ENCODE measurements at places on chromosomes 4 and X.

- no peak for DNase-seq
These were observed 21.3 kb downstream of the MAPK10 start for GRCh38 chr4:86338521-86338920.

GRCh38 chr4:30789219-30789671, 69.1 kb downstream of the PCDH7 start:
- DNase-seq, result no peak

DNA sequence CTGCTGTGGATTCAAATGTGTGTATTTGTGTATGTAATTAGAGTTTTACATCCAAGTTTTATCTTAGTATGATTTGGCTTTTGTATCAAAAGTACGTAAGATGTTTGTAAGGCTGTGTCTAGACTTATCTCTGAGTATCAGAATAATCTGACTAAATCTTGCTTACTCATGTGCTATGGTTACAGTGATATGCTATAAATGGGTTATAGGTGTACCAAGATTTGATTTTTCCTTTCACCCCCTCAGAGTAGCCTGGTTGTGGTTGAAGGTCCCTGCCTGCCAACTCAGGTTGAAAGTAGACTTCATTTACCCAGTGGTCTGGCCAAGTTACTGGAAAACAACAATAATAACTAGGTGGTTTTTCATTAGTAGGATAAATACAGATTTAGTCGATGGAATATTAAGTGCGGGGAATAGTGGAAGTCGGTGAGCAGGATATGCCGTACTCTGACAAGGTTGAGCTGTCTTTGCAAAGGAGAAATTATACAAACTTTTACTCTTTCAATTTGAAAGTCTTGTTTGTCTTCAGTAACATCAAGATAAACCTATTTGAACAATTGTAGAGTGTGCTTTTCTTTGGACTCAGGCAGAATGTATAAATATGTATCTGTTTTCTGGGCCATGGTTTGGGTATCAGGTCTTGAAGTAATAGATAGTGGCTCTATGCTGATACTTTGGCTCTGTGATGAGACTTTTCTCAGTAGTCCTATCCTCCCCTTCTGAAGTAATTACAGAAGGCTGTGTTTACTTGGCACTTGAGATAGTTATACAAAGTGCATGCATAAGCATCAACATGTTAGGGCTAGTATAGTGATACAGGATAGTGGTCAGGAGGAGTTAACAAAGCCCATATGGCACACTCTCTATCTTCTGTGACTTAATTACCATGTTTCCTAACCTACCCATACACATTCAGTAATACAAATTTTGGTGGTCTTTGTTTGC, 23.7 kb downstream of the BMP2K start:
- no peak for DNase-seq

- DNase-seq, result no peak
These were observed 4.1 kb upstream of the NDNF start for GRCh38 chr4:121076416-121076815.
